Uterus (tissue), 4 donors: ENCODE measurements at places on chromosomes 5 and 9. TPM values are rescaled to one million over a fixed set of nuclear protein-coding genes. Genes with fewer than 3 reads are reported as not detected.

DNA sequence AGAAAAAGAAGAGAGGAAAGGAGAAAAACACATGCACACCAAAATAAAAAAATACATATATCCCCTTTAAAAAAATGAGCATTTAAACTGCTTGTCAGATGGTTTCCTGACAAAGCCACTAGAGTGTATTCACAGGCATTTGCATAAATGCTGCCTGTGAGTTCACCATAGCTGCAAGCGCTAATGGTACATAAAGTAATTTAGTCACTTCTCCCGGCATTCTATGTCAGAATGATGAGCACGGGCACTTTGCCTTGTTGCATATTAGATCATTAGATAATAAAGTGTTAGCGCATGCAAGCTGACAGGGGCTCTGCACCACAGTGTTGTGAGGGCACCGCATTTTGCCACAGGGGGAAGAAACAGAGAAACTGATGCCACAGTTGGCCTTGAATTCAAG is 280.6 kb downstream of the EBF1 start:
- no peaks in the 10 kb centered on the region for H3K4me1 ChIP-seq
- DNase-seq, result no peak
- no peaks in the 10 kb centered on the region for H3K27me3 ChIP-seq
- H3K4me3 ChIP-seq, result no peak overlapping the region

GRCh38 chr9:127968042-127968441 is 12.7 kb downstream of the EEIG1 start:
- DNase-seq, result peak; percentile 57
- no peaks in the 10 kb centered on the region for H3K36me3 ChIP-seq
- peaks cover 47% of the 10 kb centered on the region for H3K4me1 ChIP-seq
- H3K27me3 ChIP-seq, result no peaks in the 10 kb centered on the region
- peak overlapping the region; percentile 91 for H3K27ac ChIP-seq
- no peak overlapping the region for H3K4me3 ChIP-seq

- no peaks in the 10 kb centered on the region for H3K27me3 ChIP-seq
- no peak for DNase-seq
- H3K36me3 ChIP-seq, result no peaks in the 10 kb centered on the region
- no peak overlapping the region for H3K27ac ChIP-seq
- no peaks in the 10 kb centered on the region for H3K4me1 ChIP-seq
- no peak overlapping the region for H3K4me3 ChIP-seq
These were observed 104.3 kb upstream of the CLINT1 start for GRCh38 chr5:157963244-157963643.

Gene RASGRF2
- total RNA-seq, result 26.4 TPM

Gene IL12B
- total RNA-seq, result not detected
